ENCODE measurements at places on chromosomes 2 and 18.

DNA sequence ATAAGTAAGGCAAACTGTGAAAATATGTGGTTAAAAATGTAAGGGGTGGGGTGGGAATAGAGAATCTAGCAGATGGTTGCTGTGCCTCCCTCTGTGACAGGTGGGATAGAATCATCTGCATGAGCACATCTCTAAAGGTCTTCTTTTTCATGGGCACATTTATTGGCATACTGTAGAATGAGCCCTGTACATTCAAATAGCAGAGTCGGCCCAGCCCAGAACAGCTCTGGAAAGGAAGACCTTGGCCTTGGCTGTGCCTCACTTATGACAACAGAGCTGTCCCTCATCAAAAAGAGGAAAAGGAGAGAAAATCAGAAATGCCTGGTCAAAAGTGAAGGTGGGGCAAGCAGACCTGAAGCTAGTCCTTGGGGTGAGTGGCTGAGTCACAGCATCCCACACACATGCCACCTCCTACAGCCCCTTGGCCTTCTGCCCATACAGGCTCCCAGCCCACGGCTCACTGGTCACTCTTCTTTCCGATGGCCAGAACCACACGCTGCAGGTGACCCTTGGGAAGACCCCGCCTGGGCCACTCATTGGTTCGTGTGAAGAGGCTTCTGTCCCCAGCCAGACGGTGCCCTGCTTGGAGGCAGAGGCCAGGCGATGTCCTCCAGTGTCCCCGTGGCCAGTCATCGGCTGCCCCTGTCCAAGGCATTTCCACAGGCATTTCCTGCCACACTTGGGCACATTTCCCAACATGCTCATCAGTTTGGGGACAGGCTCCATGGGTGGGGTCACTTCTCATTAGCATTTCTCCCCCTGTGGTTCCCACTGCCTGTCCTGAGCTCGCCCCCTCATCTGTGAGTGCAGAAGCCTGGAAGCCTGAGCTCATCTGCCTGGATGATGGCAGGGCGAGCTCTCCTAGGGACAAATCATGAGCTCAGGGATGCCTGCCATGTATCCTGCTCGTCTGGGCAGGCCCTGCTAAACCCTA, 113.6 kb downstream of the MCFD2 start:
- no peak for DNase-seq

GRCh38 chr2:224671731-224672130, 44.4 kb downstream of the CCDC195 start:
- no peak for DNase-seq

DNA sequence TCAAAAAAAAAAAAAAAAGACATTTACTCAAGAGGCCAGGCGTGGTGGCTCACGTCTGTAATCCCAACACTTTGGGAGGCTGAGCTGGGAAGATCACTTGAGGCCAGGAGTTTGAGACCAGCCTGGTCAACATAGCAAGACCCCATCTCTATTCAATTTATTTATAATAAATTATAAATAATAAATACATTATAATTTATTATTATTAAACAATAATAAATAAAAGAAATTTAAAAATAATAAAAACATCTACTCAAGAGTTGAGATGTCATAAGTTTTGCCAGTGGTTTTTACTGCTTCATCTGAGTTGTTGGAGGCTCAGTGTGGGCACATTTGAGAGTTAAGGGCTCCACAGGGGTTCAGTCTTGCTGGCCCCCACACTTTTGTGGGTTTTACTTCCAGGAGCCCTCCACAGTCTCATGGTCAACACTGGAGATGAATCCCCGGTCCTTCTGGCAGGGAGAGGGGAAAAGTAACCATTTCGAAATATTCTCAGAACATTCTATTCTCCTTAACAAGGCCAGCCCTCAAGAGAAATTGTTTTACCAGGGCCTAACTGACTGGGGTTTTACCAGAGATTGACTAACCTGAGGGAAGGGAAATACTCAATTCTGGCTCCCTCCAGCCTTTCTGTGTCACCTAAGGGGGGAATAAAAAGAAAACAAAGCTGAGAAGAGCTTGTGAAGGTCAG, 51.6 kb upstream of the NCOA1 start:
- DNase-seq = no peak

GRCh38 chr2:204445149-204445548, 100.1 kb upstream of the PARD3B start:
- DNase-seq = no peak

DNA sequence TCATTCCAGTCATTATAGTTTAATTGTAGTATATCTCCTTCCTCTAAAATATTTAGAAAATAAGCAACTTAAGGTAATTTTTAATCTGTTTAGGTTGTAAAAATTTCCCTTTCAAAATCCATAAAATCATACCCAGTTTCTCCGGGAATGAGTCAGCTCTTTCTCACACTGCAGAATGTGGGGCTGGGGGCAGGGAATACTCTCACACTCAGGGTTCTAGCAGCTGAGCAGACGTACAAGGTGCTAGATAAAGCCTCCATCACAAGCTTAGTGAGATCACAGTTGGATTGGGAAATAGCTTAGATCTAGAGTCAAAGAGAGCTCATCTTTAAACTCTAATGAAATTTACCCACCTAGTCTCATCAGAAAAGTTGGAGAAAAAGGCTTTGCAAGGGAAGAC, 79.9 kb upstream of the FAM237A start:
- DNase-seq = no peak
